Smooth muscle cell of bladder (primary cell): ENCODE measurements at places on chromosomes 3 and 15. TPM values are rescaled to one million over a fixed set of nuclear protein-coding genes. Genes with fewer than 3 reads are reported as not detected.

DUOX2 gene
- under 0.01 TPM in 1 of 2 replicates, not detected in the other for total RNA-seq

PYGO1 gene
- 6.8 and 8.6 TPM in 2 replicates for total RNA-seq

STAB1 gene
- 0.57 and 4.5 TPM in 2 replicates for total RNA-seq

SEMA5B gene
- total RNA-seq: not detected in 2 replicates

GCSAM gene
- not detected in 2 replicates for total RNA-seq

CPN2 gene
- total RNA-seq: not detected in 2 replicates

PPP1R14D gene
- not detected in 2 replicates for total RNA-seq

GP5 gene
- total RNA-seq: 0.09 and 0.14 TPM in 2 replicates

C3orf20 gene
- total RNA-seq: under 0.01 and 0.09 TPM in 2 replicates

CFAP20DC gene
- total RNA-seq: 1.3 and 1.6 TPM in 2 replicates

MKRN3 gene
- total RNA-seq: 0.28 and 1.4 TPM in 2 replicates

DUOXA2 gene
- not detected in 2 replicates for total RNA-seq

CTXND1 gene
- under 0.01 TPM in 1 of 2 replicates, not detected in the other for total RNA-seq
